ENCODE measurements at places on chromosomes 3 and 15.
A peak's percentile ranks its signal among the peaks of the same experiment; 100 is the strongest.

- no peak for DNase-seq
Observed at GRCh38 chr3:9078561-9079240, 115.4 kb upstream of the RAD18 start.

GRCh38 chr3:193809106-193809505, 216.1 kb downstream of the OPA1 start:
- no peak for DNase-seq

- no peak for DNase-seq
Observed at GRCh38 chr3:59480486-59480995, 430.7 kb upstream of the CFAP20DC start.

DNA sequence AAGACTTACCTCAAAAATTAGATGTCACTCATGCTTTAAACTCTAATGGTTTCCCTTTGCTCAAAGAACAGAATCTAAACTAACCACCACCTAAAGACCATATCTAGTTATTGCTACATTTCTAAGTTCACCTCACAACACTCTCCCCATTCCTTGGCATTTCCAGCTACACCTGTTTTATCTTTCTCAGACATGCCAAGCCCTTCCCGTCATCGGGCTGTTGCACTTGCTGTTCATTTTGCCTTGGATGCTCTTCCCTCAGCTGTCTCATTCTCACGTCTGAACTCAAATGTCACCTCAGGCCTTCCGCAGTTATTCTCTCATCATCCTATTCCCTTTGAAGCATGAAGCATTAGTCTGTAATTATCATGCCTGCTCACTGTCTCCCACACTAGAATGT, 1.1 kb upstream of the ACTR8 start:
- DNase-seq, result no peak

GRCh38 chr3:127043041-127043641, 60.2 kb downstream of the PLXNA1 start:
- DNase-seq, result no peak

- no peak for DNase-seq
Observed at GRCh38 chr3:50655009-50655830, 19.5 kb upstream of the DOCK3 start.

GRCh38 chr3:18635215-18635614, 210.1 kb upstream of the SATB1 start:
- DNase-seq, result no peak

DNA sequence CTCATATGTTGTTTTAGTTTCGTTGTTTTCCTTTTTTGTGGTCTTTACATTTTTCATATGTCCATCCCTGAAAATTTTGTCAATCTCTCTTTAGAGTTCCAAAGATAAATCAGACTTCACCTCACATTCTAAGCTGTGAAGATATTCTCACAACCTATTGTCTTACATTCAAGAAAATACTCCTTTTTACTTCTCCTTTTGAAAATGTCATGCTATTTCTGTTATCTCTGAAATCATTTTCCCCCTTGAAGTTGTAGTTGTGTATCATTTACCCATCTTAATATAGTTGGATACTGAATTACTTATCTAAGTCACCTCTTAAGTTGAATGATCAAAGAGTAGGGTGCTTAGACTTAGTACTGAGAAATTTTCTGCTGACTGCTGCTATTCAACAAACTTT, 74.3 kb downstream of the DCUN1D1 start:
- DNase-seq, result no peak

DNA sequence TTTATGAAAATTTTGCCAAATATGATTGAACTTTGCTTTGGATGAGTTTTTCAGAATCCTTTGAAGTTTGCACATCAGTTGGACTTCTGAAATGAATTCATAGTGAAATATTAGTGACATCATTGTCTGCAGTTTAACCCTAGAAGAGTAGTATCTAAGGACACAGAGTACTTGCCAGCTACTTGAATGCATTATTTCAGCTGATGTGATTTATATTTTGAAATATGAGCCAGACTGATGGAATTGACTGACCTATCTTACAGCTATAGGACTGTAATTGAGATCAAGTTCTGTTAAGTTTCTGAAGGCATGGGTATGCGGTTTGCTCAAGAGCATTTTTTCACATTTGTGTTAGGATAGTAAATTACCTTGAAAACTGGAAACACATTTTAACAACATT, 51.2 kb downstream of the LYSMD4 start:
- no peak for DNase-seq

GRCh38 chr15:68054628-68055223, 611 bp downstream of the PIAS1 start:
- peak; percentile 10 for DNase-seq

DNA sequence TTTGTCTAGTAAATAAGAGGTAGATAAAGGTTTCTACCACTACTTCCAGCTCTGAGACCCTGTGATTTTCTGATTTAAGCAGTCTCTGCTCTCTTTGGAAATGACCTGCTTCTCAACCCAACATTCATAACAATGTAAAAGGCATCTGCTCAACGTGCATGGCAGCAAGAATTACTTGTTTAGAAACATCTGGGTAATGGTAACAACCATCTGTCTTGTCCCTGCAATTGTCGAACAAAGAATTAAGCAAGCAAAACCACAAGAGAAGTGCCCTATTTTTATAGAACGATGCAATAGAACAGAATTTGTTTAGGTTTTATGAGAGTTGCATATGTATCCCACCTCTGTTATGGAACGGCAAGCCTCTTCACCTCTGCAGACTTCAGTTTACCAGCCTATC, 7.1 kb upstream of the FSIP1 start:
- no peak for DNase-seq

- no peak for DNase-seq
Observed at GRCh38 chr3:189646853-189647542, 15.8 kb downstream of the TP63 start.

GRCh38 chr3:30492322-30493192, 113.8 kb upstream of the TGFBR2 start:
- DNase-seq, result no peak

- DNase-seq, result no peak
Observed at GRCh38 chr3:151709847-151710246, 23.9 kb upstream of the AADACL2 start.

- no peak for DNase-seq
Observed at GRCh38 chr3:190458040-190458439, 8.3 kb upstream of the TMEM207 start.

DNA sequence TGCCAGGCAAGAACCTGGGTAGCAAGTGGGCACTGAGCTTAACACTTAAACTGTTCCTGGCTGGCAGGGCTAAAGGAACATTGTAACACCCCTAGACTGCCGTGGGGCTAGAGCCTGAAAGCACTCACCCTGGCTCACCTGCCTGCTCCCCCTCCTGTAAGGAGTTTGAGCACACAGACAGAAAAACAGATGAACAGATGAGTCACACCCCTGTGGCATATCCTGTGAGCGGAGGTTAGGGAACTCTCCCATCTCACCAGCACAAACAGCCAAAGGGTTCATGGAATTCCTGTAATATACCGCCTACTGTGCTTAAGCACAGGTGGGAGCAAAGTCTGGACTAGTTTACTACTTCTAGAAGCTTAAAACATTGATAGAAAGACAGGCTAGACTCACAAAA, 300.1 kb downstream of the ROBO1 start:
- DNase-seq, result no peak

DNA sequence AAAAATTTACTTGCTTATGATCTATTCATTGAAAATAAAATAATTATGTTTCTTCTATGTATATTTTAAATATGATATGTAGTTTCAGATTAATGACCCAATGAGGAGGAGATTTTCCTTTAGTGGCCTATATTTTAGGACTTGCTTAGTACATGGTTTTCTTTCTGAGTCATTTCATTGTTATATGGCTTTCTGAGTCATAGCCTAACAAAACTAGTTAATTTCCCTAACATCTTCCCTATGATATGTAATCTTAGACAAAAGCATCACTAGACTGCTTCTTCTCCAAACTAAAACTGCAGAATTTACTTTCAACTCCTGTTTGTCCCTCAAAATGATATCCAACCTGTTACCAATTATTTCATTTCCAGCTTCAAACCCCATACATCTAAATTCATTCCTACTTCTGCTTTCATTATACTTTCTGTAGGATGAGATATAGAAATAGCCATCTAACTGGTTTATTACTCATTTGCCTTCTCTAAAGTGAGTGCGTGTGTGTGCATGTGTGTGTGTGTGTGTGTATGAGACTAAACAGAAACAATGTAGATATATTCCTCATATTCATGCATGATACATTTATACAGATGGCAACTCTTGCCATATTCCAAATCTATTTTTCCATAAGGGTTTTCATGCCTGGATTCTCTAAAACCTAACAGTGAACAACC, 915.0 kb upstream of the GBE1 start:
- DNase-seq, result no peak

GRCh38 chr3:157066335-157067098, 93.4 kb downstream of the CCNL1 start:
- DNase-seq, result no peak

DNA sequence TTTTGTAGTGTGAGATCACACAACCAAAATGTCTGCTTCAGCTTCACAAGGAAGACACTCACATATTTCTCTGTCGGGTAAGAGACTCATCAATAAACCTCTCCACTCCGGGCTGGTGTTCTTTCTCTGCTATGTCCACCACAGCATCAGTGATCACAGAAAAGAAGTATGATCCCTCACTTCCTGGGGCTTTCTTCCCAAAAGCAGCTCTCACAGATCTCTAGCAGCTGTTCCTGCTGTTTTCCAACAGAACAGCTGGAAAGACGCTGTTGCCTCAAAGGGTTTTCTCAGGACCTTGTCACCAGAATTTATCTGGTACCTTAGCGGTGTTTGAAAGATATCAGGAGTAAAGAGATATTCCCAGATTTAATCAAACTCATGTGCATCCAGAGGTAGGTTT, 46.4 kb downstream of the GATM start:
- DNase-seq, result no peak

DNA sequence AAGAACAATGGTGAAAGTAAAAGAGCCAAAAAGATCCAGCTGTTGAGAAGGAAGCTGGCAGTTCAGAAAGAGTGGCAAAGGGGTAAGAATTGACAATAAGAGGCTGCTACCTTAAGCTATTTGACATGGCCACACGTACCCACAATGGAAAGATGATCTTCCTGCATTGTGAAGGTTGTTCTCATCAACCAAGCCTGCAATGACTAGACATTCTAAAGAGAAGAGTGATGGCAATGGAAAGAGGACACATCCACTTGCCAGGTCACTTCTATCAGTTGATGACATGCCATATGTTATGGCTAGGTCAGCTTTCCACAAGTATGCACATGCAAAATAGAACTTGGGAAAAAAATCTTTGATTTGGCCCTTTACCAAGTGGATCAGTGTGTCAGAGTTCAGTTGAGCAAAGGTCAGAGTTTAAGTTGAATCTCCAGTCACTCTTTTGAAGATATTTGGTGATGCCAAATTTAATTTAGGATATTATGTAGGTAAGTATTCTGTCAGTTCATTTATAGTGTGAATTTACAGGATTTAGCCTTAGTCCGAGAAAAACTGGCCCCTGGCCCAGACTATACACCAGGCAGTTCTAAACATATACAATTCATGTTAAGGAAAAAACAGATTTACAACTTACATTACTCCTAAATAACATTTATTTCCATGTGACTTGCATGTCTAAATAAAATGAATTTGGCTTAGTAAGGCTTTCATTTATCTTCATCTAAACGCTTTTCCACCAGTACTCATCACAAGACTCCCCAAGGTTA, 104.9 kb upstream of the FLNB start:
- no peak for DNase-seq

DNA sequence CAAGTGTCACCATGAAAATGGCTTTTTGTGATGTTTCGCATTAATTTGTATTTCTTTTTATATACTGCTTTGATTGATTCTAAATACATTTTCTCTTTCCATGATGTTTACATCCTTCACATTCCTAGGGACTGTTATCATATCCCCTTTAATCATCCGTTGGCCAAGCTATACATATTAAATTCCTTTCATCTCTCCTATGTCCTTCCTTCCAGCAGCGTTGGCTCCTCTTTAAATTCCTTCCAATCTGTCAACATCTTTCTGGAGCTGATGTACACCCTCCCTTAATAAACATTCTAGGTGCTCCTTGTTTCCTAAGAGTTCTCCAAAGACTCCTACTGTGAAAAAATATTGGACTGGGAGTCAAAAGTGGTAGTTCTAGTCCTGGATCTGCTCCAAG, 87.8 kb downstream of the IGF2BP2 start:
- DNase-seq, result no peak

All from stimulated activated CD4-positive, alpha-beta T cell treated with anti-CD3 and anti-CD28 coated beads, Interleukin-15, amount 100 ng/mL, for 48 hours (primary cell).